ENCODE measurements at places on chromosomes 2 and 18. TPM values are rescaled to one million over a fixed set of nuclear protein-coding genes. Genes with fewer than 3 reads are reported as not detected.
A peak's percentile ranks its signal among the peaks of the same experiment; 100 is the strongest.

Gene STAT4
- total RNA-seq, result 0.51 TPM

Gene ICA1L
- total RNA-seq, result 4.6 TPM

Gene UPP2
- not detected for total RNA-seq

- DNase-seq, result peak; percentile 84
- no peaks in the 10 kb centered on the region for H3K27me3 ChIP-seq
- H3K36me3 ChIP-seq, result peaks cover 8% of the 10 kb centered on the region
- H3K4me3 ChIP-seq, result peak overlapping the region; percentile 78
- peaks cover 26% of the 10 kb centered on the region for H3K4me1 ChIP-seq
- peak overlapping the region; percentile 84 for H3K27ac ChIP-seq
These were observed 2.3 kb downstream of the ZFP36L2 start for GRCh38 chr2:43224131-43224570.

DNA sequence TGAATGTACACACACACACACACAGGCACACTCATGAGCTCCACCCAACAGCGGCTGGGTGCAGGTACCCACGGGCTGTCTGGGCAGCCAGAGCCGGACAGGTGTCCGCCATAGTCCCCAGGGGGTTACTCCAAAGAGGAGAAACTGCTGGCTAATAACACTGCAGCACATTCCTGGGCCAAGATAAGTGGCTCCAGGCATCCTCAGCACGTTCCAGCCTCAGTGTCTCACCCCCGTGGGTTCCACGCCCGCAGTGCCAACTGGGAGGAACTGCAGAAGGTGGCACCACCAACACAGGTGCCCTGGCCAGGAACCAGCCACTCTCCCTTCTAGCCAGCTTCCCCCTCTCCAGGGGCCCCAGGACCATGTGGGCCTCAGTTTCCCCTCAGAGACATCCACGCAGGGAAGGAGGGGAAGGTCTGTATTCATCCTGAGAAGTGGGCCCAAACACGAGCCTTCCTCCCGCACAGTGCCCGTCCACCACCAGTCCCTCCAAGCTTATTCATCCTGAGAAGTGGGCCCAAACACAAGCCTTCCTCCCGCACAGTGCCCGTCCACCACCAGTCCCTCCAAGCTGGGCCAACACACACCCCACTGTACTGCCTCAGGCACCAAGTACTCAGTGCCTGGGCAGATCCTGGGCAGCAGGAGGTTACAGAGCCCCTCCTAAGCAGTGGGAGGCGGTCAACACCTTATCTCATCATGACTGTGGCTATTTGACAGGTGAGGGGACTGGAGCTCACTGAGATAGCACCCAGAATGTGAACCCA is 47.6 kb downstream of the TNS1 start:
- H3K4me1 ChIP-seq, result peaks cover 6% of the 10 kb centered on the region
- no peak overlapping the region for H3K27ac ChIP-seq
- H3K4me3 ChIP-seq, result no peak overlapping the region
- no peaks in the 10 kb centered on the region for H3K27me3 ChIP-seq
- no peak for DNase-seq
